Activated effector memory CD4-positive, alpha-beta T cell treated with Interleukin-2 at 50 U/mL for 16 hours (primary cell): ENCODE measurements at places on chromosomes 12 and 14.

GRCh38 chr12:42299392-42300308 is 26.2 kb downstream of the ZCRB1 start:
- no peak for DNase-seq

GRCh38 chr12:122467983-122468382 is 32.7 kb downstream of the ZCCHC8 start:
- no peak for DNase-seq

DNA sequence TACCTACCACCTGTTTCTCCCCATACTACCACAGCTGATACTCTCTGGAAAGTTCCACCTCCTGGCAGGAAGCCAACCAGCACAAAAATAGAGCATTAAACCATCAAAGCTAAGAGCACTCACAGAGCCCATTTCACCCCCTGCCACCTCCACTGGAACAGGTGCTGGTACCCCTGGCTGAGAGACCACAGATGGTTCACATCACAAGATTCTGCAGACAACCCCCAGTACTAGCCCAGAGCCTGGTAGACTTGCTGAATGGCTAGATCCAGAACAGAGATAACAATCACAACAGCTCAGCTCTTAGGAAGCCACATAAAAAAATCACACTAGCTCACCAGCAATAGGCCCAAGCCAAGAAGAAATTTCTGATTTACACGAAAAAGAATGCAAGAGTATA is 855.2 kb downstream of the FSCB start:
- DNase-seq, result no peak

- no peak for DNase-seq
Observed at GRCh38 chr14:94540031-94540794, 21.0 kb upstream of the SERPINA4 start.

- DNase-seq, result no peak
Observed at GRCh38 chr14:78197051-78197450, 26.9 kb downstream of the NRXN3 start.

DNA sequence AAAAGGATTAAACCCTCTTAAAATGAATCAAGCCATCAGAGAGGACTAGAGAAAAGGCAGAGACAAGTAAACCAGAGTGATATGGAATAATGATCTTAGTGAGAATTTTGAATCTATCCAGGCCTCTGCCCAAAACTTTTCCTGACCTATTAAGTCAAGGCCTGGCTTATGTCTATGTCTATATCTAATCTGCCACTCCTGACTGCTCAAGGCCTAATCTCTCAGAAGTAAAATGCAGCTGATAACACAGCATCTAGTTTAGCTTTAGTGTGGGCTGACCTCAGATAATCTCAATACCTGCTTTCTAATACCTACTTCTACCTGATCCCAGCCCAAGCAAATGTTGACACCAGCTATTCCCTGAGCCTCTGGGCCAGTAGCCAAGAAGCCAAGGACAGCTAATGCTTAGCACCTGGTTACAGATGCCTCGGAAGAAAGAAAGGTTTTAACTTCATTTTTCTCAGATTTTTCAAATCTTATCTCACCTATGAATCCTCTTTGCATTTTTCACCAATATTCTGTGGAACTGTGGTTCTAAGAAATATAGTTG is 1472.5 kb upstream of the SEL1L start:
- no peak for DNase-seq

- no peak for DNase-seq
Observed at GRCh38 chr14:21384494-21384851, 654 bp upstream of the SUPT16H start.

DNA sequence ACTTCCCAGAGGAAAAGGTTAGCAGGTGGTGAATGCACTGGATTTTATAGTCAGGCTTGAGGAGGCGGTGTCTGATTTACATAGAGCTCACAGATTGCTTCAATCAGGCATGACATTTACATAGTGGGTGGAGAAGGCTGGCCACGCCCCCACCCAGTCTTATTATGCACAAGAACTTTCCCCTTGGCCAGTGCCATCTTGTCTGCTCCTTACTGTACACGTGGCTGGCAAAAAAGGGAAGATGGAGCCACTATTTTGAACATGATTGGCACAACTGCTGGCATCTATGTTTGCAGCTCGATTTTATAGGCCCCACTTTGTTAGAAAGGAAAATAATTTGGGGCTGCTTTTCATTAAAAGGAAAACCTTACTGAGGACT is 10.9 kb upstream of the LGMN start:
- DNase-seq, result no peak

DNA sequence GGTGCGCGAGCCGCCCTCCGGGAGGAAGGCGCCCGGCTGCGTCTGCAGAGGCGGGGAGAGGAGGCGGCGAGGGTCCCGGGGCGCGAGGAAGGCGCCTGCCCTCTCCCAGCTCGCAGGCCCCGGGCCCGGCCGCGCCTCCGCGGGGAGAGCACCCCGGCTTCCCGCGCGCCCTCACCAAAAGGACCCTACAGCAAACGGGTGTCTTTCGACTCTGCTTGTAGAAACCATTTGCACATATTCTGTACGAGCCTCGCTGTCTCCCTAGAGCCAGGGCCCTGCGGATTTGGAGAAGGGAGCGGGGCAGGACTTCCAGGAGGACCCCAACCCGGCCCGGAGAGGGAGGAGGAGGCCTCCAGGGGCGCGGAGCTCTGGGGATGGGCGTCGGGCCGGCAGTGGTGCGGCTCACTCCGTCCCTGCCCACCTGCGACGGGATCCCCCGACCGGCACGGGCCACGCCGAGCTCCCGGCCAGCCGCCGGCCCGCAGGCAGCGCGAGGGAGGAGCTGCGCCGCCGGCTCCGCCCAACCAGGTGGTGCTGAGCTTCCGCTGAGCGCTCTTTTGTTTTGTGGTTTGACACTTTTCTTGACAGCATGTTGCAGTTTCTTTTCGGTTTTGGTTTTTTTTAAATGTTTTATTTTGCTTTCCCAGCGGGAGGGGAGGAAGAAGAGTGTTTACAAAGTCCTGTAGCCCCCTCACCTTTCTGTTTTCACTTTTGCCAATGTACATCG is 103.3 kb upstream of the FKBP4 start:
- peak; percentile 29 for DNase-seq

GRCh38 chr14:92692822-92693226 is 55.6 kb downstream of the LGMN start:
- peak; percentile 28 for DNase-seq

DNA sequence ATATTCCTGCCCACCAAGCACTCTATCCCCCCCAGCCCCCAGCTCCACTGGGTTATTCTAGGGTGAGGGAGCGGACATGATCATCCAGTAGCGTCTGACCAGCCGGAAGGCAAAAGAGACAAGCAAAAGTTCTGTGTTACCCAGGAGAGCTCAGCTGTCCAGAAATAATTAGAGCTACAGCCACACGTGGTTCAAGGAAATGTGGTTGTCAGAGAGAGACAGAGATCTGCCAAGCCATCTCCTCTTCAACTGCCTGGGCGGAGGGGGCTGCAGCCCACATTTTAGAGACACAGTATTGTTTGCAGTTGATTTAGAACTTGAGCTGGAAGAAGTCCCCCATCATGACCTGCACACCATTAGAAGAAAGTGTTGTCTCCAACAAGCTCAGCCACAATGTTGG is 30.4 kb downstream of the DAO start:
- no peak for DNase-seq

GRCh38 chr12:4024701-4025100 is 151.5 kb upstream of the PARP11 start:
- no peak for DNase-seq

- no peak for DNase-seq
Observed at GRCh38 chr12:86698641-86698980, 442.4 kb upstream of the MGAT4C start.

- DNase-seq, result no peak
Observed at GRCh38 chr12:124386059-124386458, 91.2 kb downstream of the RFLNA start.

DNA sequence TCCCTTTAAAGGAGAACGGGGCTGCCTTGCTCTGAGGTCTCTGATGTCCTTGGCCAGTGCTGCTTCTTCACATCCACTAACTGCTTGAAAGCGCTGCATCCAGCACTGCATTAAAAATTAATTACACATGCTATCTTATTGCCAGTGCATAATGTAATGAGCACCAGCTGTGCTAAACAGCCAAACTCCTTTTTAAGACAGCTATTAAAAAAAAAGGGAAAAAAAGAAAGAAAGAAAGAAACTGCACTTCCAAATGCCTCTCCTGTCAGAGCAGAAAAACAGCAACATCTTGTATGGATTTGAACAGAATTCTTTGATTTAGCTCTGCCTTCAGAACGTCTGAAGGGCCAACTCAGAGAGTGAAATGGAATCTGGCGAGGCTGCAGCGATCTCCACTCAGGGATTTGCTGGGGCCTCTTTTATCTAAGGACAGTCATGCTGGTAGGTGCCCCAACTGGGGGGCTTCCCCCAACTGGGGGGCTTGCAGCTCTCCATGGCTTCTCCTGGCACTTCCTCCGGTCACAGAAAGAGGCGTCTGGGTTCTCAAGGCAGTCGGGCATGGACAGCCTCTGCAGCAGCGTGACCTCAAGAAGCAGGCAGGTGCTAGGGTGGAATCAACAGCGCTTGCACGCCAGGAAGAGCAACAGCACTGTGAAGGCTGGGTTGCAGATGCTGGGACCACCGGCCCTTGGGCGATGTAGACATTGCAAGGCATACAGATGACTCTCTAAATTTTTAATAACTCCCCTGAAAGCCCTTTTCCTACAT is 46.4 kb downstream of the BCL11B start:
- no peak for DNase-seq

GRCh38 chr12:122013136-122013535 is 8.5 kb upstream of the BCL7A start:
- no peak for DNase-seq

GRCh38 chr14:46404865-46405811 is 246.4 kb downstream of the RPL10L start:
- no peak for DNase-seq

- no peak for DNase-seq
Observed at GRCh38 chr12:112907415-112908157, 824 bp downstream of the OAS1 start.

DNA sequence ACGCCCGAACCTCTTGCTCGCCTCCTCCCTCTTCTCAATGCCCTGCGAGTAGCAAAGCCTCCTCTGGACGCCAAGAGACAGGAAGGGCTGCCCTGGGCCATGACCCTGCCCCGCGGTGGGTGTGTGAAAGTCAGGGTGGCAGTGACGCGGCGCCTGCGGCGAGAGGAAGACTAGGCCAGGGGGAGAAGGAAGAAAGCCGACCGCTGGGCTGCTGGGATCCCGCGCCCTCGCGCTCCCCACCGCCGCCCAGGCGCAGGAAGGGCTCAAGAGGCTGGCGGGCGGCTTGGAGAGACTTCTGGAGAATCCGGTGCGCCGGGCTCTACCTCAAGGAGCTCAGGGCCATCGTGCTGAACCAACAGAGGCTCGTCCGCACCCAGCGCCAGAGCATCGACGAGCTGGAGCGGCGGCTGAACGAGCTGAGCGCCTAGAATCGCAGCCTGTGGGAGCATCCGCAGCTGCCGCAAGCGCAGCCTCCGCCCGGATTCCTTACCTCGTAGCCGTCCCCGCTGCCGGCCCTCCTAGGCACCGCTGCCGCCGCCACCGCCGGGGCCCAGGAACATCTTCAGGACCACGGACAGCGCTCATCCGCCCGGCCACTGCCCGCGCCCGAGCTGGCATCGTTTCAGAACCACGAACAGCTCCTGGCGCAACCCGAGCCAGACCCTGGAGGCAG is 105.0 kb upstream of the PRB2 start:
- peak; percentile 56 for DNase-seq

- DNase-seq, result no peak
Observed at GRCh38 chr14:51738754-51739153, 87.0 kb downstream of the FRMD6 start.

- no peak for DNase-seq
Observed at GRCh38 chr14:89983375-89983774, 27.6 kb downstream of the TDP1 start.

GRCh38 chr14:59342516-59343484 is 122.4 kb downstream of the GPR135 start:
- DNase-seq, result no peak

DNA sequence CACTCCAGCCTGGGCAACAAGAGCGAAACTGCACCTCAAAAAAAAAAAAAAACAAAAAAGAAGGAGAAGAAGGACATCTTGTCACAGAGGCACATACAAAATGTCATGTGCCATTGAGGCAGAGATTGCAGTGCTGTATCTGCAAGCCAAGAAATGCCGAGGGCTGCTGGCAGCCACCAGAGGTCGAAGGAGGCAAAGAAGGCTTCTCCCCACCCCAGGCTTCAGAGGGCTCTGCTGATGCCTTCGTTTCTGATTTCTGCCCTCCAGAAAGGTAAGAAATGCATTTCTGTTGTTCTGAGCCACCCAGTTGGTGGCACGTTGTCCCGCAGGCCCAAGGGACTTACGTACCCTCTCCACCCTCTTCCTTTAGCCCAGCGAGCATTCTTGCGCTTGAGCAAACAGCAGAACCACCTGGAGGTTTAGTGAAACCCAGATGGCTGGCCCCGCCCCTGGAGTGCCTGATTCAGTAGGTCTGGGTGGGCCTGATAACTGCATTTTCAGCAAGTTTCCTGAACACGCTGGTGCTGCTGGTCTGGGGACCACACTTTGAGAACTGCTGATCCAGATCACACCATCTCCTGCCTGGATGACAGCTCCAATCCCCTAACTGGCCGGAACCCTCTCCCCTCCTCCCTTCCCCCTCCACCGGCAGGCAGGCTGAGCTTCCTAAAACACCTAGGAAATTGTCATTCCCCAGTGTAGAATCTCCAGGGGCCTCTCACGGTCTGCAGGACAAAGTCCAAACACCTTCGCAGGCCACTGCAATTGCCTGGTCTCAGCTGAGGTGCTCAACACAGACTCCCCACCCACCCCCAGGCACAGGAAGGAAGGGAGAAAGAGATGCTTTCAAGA is 21.1 kb upstream of the SCARB1 start:
- no peak for DNase-seq

DNA sequence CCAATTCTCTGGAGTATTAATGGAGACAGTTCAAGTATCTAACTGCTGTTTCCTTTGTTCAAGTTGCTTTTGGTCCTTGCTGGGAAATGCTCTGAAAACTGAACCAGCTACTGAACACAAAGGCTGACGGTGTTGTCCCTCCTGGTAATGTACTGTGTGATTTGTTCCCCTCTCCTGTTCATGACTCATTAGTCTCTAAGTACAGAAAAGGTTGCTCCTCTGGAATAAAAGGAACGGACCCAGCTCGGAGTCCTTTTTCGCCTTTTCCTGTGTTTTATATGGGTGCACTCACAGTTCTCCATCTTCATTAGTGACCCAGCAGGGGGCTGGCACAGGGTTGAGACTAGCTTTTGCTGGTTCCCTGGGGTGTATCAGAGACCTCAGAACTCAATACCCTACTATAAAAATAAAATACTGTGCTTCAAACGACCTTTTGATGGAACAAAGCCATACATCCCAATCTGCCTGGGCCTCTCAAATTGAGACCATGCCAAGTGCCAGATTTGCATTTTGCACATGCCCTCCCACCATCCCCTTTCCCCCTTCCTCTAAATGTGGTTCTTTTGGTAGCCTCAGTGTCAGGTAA is 269.7 kb downstream of the RAD51B start:
- no peak for DNase-seq

DNA sequence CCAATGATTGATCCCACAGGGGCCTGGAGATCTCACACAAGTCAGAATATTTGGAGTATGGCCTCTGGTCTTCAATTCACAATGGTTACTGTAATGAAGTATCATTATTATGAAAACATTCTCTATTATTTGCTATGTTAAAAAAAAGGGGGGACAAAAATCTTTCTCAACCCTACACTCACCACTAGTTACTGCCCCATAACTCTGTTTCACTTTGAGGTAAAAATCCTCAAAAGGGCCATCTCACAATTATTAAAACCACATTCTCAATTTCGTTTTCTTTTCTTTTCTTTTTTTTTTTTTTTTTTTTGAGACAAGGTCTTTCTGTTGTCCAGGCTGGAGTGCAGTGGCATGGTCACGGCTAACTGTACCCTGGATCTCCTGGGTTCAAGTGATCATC is 59.6 kb upstream of the KCNC2 start:
- no peak for DNase-seq

GRCh38 chr12:130431176-130431575 is 93.5 kb downstream of the PIWIL1 start:
- no peak for DNase-seq
